ENCODE measurements at places on chromosomes 1 and 21.

DNA sequence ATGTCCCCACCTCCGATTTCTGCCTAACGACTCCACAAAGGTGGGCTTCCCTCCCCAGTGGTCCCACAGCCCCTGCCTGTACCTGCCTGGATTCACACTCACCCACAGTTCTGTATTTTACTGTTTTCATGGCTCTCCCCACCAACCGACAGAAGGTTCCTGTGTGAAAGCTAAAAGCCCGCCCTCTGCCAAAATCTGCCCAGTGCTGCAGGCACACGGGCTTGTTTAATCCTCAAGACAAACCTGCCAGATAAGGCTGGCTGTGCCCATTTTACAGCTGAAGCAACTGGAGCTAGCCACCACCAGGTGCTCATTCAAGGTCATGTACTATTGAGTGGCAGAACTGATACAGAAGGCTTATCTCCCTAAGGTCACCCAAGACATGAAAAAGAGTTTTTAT, 114.5 kb downstream of the HIVEP3 start:
- no peak for DNase-seq

DNA sequence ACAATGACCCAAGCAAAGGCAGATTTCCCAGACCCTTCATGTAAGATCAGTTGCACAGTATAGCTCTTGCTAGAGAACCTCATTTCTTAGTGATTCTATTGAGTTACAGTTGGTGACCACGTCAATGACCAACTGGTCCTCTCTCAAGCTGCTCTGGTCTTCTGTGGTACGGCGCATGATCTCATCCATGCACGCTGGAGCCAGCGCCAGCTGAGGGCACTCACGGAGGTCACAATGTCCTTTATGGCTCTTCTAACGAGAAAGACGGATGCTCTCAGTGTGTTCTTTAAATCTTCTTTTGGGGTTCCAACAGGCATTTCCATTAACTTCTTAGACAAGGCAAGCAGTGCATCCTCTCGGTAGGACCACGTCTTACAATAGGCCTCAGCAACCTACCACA, 22.3 kb downstream of the CEP104 start:
- DNase-seq: no peak

GRCh38 chr21:44531606-44532564, 8.1 kb downstream of the KRTAP10-1 start:
- no peak for DNase-seq

DNA sequence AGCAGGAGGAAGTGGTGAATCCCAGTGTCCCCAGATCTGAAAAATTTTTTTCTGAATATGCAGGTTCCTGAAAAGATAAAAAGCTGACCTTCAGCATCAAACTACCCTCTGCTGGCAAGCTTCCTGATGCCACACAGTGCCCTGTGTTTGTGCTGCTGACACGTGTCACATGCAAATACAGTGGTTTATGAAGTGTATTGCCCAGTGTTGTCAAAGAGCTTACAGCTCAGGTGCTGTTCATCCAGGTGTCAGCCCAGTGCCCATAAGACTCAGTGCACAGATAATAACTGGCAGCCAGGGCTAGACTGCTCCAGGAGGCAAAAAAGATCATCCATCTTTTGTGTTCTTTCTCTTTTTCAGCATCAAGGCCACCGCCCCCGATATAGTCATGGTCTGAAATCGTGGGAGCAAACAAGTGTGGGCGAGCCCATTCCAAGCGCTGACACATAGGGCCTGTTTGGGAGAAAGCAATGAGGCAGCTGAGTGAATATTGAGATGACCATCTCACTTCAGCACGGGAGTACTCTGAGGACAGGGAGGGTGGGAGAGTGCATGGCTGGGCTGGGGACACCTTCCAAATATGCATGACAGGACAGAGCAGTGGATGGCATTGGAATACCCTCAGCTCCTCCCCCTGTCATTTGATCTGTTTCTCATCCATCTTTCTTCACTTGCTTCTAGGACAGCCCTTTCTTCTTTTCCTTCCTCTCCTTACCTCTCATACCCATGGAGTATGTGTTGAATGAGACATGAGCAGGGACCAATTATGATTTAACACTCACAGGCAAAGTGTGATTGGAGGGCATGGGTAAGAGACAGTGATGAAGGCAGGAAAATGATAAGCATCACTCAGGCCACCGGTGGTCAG, 6.4 kb upstream of the KCNK1 start:
- DNase-seq: no peak

DNA sequence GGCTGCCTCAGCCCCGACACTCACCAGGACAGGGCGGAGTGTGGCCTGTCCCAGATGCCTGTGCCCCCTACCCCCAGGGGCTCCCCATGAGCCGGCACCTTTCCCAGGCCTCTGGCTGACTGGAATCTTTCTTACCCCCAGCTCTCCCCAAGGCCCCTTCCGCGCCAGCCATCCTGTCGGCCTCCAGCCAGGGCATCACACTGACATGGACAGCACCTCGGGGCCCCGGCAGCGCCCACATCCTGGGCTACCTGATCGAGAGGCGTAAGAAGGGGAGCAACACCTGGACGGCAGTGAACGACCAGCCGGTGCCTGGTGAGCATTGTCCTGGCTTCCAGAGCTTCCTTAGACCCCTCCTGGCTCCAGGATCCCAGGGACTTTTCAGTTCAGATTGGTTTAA, 26.5 kb downstream of the IGFN1 start:
- DNase-seq: no peak

Data from H9 (cell line).